Stimulated activated CD8-positive, alpha-beta memory T cell treated with anti-CD3 and anti-CD28 coated beads, Interleukin-2, amount 100 ng/mL, for 1 hour (primary cell): ENCODE measurements at places on chromosomes 2 and 18.

GRCh38 chr2:133412694-133413093, 155.6 kb downstream of the NCKAP5 start:
- no peak for DNase-seq

DNA sequence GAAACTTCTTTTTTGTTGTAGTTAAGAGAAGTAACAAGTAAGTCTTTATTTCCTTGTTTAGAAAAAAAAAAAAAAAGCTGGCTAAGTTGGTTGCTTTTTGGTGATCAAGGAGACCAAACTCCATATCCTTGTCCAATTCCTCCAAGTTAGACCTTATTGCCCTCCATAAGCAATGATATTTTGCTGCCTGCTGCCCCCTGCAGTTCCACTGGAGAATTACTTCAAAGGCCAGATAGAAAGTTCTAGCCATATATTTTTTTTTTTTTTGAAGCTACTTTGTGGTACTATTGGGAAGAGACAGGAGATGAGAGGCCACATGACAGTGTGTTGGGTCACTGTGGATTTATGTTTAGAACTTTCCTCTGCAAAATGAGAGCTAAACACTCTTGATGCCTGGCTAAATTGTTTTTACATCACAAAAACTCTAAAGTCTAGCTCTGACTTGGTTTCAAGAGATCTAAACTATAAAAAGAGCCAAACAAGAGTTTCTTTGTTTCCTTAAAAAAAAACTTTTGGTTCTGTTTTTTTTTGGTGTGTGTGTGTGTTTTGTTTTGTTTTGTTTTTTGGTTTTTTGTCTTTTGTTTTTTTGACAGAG, 80.7 kb upstream of the RASGRP3 start:
- no peak for DNase-seq

DNA sequence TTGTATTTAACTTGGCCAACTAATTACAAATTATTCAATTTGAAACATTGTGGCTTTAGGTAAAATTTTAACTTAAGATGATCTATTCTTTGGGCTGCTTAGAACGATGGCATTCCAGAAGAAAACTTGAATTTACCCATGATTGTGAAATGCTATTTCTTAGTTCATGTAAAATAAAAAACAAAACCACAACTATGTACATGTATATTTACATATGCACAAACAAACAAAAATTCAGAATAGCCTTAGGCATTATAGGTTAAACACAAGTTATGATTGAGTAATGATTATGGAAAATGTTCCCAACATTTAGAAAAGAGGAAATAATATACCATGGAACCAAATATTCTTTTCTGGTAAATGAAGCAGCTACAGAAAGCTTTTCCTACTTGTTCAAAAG, 3.5 kb upstream of the SMCHD1 start:
- DNase-seq, result no peak

DNA sequence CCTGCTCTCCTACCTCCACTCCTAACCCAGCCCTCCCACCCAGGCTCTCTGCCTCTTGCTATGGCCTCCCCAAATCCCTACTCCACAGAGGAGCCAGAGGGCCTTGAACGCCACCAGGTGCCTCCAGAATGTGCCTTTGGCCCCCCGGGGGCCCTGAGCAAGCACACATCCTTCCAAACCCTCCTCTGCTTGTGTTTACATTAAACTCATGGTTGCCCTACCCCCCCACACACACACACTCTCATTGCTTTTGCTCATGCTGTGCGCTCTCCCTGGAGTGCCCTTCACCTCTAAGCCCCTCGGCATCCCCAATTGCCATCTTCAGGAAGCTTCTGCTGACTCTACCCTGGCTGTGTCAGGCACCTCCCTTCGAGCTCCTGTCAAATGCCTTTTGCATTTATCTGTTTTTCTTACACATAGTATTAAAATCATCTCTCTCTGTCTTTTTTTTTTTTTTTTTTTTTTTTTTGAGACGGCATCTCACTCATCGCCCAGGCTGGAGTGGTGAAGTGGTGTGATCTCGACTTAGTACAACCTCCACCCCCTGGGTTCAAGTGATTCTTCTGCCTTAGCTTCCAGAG, 16.3 kb upstream of the TET3 start:
- no peak for DNase-seq

DNA sequence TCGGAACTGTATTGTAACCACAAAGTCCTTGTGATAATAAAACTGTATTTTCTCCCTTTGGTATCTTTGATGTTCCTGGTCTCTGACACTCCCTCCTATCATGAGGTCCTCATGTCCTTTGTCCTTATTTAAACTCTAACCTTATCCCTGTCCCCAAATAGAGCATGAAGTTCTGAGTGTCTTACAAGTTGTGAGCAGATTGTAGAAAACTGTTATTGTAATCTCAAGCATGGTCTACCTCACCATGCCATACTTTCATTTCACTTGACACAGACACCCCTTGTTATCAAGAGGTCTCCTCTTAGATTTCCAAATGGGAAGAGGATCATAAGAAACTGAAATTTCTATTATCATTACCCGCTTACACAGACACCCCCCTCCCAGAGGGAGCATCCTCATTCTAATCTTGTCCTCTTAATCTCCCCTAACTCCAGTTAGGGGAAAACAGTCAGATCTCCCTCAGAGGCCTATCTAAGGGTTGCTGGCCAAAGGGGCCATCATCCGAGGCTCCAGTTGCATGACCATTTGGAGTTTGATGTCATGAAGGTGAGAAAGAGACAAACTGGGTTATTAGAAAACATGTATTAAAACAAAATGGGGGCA, 29.0 kb downstream of the MYO3B start:
- no peak for DNase-seq

DNA sequence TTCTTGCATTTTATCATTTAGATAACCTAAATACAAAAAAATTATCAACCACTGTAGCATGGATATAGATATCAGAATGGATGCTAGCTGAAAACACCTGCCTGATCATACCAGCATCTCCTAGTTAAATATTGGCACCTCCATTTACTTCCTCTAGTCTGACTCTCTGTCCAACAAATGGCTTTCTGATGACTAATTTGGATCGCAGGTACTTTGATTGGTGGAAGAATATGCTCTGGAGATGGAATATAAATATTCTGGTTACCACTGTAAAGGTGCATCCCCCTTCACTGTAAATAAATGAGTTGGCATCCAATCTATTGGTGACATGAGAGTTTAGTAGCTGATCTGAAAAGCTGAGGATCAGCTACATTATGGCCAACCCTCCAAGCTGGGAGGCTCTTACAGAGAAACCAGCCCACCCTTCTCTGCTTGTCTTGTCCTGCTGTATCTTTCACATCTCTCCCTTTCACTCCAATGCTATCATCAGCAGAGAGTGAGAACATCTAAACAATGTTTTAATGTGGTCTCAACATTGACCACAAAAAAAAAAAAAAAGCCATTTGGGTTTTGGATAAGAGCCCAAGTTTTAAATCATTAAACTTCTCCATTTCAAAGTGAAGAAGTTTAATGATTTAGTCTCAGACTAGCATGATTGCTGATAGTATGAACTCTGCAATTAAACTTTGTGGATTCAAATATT, 90.5 kb downstream of the PMAIP1 start:
- DNase-seq, result no peak

DNA sequence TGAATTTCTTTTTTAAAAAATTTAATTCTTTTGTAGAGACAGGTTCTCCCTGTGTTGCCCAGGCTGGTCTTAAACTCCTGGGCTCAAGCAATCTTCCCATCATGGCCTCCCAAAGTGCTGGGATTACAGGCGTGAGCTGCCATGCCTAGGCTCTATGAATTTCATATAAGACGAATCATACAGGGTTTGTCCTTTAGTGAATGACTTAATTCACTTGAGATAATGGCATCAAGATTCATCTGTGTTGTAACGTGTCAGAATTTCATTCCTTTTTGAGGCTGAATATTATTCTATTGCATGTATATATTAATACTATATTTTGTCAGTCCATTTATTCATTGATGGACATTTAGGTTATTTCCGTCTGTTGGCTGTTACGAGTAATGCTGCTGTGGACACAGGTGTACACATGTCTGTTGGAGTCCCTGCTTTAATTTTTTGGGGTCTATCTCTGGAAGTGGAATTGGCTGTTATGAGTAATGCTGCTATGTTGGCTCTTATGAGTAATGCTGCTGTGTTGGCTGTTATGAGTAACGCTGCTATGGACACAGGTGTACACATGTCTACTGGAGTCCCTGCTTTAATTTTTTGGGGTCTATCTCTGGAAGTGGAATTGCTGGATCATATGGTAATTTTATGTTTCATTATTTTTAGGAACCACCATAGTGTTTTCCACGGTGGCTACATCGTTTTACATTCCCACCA, 210.6 kb downstream of the CAMKMT start:
- DNase-seq, result no peak

DNA sequence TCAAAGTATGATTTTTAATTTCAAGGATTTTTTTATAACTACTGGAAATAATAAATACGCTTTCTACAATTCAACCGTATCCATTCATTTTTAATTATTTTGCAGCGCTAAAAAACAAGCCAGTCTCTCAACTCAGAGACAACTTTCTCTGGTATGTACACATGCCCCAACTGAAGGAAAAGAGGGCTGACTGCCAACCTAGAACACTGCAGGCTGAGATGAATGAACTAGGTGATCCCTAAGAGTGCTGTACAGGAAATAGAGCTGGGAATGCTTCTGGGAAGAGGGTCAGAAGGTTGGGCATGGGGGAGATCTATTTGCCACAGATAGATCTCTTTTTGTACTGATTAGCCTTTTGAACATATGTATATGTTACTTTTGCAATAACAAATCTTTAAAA, 460.1 kb downstream of the NR4A2 start:
- no peak for DNase-seq

GRCh38 chr2:39581866-39582265, 83.9 kb upstream of the TMEM178A start:
- no peak for DNase-seq

GRCh38 chr2:29923110-29923721, 1.8 kb upstream of the ALK start:
- DNase-seq, result no peak

- no peak for DNase-seq
These were observed 161.4 kb upstream of the GULP1 start for GRCh38 chr2:188130317-188130716.

GRCh38 chr2:216134958-216135541, 25.9 kb downstream of the XRCC5 start:
- no peak for DNase-seq

GRCh38 chr2:165665614-165666013, 128.4 kb downstream of the GALNT3 start:
- no peak for DNase-seq

DNA sequence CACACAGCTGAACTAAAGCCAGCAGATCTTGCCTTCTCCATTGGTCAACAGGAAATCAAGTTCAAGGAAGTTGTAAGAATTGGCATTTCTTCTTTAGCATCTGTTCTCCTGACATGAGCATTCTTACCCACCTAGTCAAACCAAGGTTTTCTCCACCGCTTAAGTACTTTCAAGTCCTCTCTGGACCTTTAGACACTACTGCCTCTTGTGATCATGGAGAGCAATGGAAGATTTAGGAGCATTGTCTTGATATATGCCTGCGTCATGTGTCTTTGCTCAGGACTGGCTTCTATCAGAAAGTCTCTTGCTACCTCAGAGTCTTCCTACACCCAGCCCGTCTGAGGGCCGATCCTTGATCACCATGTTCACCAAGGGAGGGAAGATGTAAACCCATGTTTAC, 262.2 kb downstream of the PHLPP1 start:
- no peak for DNase-seq

DNA sequence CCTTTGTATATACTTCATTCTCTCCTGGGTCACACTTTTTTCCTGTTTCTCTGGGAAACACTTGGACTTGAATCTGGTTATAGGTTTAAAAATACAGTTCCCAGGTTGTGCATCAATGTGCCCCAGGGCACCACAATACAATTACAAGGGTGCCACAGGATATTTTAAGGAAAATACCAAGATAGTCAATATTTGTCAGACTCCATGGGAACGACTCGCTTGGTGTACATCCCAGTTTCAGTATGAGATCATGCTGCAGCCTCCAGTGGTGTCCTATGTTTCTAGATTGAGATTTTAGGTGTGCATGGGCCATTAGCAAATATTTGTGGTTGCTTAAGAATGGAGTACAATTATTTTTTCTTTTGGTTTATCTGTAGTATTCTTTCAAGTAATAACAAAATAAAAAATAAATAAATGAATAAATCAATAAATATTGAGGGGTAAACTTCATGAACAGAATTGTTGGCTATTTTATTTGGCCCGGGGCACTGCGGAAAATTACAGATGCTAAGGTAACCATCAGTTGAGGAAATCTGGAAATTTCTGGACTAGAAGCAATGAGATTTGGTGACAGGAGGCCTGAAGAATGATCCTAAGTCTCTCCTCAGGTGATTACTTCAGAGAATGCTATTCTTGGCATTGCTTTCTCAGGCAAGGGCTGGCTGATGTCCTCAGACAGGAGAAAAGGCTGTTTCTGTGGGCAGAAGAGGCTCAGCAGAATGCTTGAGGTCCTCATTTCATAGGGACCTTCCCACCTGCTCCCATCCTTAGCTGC, 649.3 kb upstream of the SOX11 start:
- no peak for DNase-seq

- DNase-seq, result no peak
These were observed 16.3 kb downstream of the GPR55 start for GRCh38 chr2:230908595-230909191.

DNA sequence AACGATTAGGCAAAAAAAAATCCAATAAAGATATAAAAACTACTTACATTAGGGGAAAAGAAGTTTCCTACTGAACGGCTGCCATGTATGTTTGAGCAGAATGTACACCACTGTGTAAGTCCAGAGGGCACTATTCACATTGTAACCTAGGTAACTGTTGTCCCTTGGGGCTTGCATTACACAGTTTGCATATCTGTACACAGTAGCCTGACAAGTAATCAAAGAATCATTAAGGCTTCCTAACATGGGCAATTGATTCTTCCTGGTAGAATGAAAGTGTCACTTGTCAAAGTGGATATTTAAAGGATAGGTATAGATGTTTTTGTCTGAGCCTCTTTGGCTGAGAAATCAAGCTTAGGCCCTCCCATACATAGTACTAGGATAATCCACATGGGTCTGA, 39.1 kb downstream of the PLEK start:
- no peak for DNase-seq

DNA sequence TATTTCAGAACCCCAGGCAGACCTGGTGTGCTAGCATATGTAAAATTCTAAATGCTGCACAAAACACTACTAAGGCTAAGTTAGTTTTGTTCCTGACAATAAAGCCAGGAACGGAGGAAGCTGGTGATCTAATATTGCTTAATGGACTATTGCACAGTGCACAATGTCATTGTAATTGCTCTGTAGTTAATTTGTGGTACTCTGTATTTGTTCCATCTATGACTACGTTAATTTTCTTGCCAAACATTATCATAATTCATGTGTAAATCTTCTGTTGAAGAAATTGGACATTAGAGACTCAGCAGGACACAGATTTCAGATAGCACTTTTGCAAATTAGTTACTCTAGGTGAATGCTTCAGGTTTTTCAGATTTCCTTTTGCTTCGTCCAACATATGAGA, 232.3 kb downstream of the RIT2 start:
- DNase-seq, result no peak

- DNase-seq, result no peak
These were observed 400.3 kb upstream of the TRIB2 start for GRCh38 chr2:12316476-12316875.

DNA sequence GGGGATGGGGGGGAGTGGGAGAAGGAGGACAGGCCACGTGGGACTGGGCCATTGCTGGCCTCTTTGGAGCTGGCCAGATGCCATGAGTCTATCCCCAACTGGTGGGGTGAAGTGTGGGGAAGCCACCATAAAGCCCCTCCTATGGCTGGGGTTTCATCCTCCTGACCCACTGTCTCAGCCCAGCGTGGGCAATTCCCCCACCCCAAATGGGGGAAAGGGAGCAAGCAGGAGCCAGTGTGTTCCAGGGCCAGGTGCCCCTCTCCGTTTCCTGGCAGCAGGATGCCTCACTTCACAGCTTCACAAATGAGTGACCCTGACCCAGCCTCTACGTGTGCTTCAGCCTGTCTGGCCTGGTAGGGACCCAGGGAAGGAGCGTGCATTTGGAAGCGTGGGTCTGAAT, 474.7 kb upstream of the HS6ST1 start:
- no peak for DNase-seq
